ENCODE measurements at places on chromosomes 5 and 9.

- no peak for DNase-seq
These were observed 79.9 kb downstream of the LHFPL2 start for GRCh38 chr5:78568676-78569075.

DNA sequence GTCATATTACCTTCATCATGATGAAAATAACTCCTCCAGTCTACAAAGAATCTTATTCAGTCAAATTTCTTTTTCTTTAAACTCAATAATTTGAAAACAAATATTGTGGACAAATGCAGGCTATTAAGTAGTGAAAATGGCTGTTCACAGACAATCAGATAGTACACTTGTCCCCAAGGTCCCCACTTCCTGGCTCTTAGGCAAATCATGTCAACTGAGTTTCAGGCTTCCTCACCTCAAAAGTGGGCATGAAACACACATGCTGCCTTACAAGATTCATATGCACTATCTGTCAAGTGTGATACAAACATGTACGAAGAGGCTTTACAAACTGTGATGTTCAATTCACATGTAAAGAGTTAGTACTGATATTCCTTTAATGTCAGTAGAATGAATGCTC is 385.2 kb upstream of the SEMA6A start:
- no peak for DNase-seq

- no peak for DNase-seq
These were observed 26.5 kb downstream of the FGF1 start for GRCh38 chr5:142659405-142659804.

- no peak for DNase-seq
These were observed 1.9 kb upstream of the GPR107 start for GRCh38 chr9:130051855-130052254.

DNA sequence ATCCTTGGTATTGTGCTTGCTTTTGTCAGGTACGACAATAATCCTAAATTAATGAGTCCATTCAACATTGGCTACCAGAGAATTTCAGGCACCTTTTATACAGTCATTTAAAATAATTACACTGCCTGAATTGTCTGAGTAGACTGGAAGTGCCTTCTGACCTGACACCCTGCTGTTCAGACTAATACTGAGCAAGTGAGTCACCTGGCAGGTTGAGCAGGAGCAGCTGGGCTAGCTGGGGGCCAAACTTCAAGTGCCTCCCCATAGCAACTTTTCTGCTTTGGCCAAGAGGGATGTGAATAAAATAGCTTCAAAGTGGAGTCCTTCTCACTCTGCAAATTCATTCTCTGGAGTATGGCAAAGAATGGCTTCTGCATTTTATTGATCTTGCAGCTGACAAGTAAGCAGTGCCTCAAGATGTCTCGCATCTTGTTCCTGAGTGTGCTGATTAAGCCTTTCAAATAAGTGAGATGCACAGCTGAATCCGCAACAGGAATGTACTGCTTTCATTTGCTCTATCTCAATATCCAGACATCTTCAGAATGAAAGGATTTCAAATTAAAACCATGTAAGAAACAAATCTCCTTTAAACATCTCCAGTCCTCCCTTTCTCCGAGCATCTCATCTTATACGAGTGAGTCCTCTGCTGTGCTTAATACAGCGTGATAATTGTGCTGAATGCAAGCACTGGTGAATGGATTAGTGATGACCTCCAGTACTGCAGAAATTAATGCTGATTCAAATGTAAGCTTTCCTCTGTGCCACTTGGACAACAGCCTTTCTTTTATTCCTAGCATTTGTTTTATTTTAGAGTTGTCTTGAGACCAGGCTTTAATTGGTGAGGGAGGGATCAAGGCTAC is 271.2 kb downstream of the EDIL3 start:
- peak; percentile 60 for DNase-seq

DNA sequence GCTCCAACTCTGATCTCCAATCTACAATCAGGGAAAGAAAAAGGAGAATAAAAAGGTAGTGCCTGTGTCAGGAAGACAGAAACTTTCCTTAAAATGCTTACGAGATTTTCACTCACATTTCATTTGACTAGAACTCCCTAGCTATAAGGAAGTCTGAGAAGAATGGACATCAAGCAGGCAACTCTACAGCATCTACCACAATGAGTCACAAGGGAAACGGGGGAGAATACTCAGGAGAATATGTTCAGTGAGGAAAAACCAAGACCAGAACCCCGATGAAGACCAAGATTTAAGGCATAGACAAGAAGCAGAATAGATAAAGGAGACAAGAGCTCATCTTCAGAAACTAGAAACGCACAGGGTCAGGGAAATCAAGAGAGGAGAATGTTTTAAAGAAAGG is 9.0 kb upstream of the SETD9 start:
- DNase-seq, result no peak

- DNase-seq, result no peak
These were observed 36.6 kb upstream of the RAPGEF1 start for GRCh38 chr9:131776473-131776872.

DNA sequence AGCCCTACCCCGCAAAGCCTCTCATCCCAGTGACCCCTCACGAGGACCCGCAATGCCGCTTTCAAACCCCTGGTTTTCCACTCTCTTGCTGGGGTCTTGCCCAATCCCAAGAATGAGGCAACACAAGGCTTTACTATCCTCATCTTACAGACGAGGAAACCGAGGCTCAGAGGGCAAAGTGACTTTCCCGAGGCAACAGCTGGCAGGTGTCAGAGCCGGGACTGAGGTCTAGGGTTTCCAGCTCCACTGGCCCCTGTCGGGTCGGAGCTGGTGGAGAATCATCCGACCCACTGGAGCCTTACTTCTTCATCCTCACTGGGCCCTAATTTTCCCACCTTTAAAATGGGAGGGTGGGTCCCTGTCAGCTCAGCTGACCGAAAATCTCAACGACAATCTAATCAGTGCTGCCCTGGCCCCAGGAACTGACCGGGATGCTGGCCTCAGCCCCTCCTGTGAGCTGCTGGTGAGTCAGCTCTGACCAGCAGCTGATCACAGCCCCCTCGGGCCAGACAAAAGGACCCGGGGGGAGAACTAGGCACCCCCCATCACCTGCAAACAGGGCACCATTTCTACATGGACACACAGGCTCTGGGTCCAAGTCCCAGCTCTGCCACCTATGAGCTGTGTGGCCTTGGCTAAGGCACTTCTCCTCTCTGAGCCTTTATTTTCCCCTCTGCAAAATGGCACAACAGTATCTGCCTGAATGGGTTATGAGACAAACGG is 72.7 kb upstream of the STXBP1 start:
- DNase-seq, result no peak

DNA sequence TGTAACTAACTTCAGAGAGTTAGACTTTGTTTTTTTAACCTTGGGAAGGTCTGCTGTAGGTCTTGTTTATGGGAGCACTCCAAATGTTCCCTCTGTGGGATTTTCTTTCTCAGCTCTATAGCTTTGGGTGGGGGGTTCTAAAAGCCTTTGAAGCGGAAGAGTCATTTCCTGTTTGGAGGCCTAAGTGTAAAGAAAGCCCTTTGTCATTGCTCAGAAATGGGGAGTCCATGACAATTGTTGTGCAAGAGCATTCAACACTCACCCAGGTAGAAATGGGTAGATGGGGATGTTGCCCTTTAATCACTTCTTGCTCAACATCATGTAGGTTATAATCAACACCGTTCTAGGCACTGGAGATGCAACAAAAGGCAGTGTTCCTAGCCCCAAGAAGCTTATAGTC is 30.3 kb upstream of the MAST4 start:
- no peak for DNase-seq

GRCh38 chr5:14440582-14441431 is 140.8 kb upstream of the OTULINL start:
- no peak for DNase-seq

DNA sequence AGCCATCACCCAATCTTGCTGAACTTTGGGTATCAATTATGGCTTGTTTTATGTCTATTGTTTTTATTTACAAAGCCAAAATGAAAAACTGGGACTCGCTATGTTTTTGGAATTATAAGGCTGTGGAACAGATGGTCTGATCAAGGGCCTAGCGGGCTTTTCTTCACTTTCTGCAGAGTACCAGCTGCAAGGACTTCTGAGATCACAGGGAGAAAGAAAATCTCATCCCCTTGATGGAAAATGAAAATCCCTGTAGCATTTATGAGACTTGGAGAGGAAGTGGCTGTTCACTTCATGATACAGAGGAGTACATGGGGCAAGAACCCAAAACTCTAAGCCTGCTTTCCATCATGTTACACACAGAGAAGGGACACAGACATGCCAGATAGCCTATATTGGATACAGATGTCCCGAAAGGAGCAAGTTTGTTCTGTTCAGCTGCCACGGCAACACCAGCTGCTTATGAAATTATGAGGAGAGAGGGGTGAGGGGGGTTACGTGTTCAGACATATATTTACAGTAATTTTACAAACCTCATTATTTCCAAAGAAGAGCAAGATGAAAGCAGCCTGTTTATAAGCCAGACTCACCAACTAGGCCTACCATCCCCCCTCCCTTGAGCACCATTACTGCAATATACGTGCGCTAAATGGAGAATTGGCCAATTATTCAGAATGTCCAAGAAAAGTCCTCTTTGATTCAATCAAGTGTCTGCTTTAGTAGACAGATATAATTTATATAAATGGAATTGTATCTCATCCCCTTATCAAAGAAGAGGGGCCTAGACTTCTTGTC is 220.0 kb downstream of the MARCHF11 start:
- no peak for DNase-seq

GRCh38 chr5:37938861-37939260 is 99.0 kb upstream of the GDNF start:
- DNase-seq, result no peak

DNA sequence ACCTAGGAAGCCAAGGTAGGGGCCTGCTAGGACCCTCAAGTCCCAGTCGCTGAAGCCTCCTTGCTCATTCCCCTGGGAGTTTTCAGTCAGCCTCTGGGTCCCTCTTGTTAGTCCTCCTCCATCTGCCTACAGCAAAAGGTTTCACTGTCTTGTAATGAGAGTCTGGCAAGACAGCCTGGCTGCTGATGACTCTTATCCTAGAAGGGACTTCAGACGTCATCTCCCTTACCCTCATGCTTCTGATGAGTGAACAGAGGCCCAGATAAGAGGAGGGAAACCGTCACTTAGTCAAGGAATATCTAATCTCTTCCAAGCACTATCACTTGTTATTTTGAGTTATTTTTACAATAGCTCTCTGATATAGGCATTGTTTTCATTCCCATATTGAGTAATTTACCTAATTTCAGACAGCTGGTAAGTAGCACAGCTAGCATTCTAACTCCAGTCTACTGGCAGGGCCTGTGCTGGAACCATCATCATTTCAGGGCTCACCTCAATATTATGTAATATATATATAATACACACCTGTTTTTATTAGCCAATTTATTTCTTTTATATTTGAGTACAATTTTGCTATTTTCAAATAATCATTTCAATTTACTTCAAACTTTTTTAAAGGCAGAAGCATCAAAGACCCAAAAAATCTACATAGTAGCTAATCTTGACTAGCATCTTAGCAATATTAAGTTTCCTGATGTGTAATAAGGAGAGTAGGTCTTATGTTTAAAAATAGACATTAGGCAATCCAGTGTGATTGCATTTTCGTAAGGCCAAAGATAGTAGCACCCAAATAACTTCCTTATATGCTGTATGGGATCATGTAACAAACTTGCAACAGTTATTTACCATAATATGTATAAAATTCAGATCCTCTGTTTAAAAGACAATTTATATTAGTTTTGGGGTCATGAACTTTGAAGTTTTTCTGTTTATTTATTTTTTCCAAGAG is 7.9 kb downstream of the CMYA5 start:
- no peak for DNase-seq

- DNase-seq, result no peak
These were observed 31.1 kb downstream of the SEMA6A start for GRCh38 chr5:116543501-116543900.

DNA sequence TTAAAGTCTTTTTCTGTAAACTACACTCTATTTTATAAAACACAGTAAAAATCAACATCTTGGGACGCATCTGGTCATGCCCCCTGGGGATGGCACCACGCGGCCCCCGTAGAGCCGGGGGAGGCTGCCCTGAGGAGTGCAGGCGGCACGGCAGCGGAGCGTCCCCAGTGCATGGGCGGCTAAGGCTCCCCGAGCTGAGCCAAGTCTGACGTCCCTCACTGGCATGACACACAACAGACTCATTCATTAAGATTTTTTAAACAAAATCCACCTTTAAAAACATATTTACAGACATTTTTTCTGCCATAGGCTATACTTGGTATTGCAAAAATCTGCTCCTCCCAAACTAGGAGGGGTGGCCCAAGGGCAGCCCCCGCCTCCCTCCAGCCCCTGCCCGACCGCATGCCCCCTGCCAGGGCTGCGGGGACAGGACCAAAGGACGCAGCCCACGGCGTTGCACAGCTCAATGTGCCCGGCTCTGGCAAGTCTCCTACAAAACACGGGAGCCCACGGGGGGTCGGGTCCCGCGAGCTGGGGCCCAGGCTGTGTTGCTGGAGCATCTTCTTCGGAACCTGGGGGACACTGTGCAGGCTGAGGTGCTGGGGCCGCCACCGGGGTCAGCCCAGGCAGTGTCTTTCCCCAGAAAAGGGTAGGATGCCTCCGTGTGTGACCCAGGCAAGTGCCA is 11.8 kb upstream of the SEC16A start:
- DNase-seq, result no peak

DNA sequence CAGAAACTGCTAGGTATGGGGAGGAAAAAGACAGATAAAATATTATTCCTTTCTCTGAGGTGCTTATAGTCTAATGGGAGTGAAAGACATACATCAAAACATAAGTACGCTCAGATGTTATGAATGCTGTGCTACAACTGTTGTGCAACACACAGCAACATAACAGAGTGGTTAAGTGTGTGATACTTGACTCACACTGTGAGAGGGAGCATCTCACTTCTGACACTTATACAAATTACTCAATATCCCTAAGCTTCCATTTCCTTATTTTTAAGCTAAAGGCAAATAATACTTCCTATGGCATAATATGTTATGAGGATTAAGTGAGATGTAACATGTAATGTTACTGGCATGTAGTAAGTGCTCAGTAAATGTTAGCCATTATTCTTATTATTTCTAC is 110.6 kb upstream of the FER start:
- no peak for DNase-seq

DNA sequence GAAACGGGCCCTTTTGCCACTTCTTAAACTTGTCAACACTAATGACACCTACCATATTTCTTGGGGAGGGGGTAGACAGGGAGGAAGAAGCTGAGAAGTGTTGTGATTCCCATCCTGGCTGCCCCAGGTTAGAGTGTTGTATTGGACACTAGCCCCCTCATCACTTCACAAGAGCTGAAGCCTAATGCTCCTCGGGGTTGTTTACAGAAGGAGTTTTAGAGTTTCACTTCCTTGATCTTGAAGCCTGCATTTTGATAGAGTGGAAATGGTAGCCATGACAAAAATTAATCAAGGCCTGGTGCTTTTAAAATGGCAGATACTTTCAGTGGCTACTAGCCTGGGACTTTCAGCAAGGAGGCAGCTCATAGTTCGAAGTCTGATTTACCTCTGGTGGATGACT is 11.0 kb upstream of the FAM120AOS start:
- DNase-seq, result no peak

- DNase-seq, result no peak
These were observed 4.8 kb downstream of the HK3 start for GRCh38 chr5:176894298-176894697.

DNA sequence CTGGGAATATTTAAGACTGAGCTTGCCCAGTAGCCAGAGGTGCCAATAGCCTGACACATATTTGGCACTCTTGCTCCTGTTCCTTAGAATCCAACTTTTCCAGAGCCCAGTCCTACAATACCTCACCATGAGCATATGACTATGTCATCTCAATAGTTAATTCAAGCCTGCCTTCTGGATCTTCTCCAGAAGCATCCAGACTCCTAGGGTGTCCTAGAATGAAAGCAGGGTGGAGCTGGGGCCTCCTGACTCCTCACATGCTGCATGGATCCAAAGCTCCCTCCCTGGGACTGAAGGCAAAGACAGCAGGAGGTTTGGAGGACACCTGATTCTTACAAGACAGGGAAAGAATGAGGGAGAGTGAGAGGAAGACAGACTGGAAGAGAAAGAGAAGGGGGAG is 37.9 kb downstream of the SH3TC2 start:
- no peak for DNase-seq

Measured in NCI-H510A (cell line).